ENCODE measurements at places on chromosomes 7 and 10.

DNA sequence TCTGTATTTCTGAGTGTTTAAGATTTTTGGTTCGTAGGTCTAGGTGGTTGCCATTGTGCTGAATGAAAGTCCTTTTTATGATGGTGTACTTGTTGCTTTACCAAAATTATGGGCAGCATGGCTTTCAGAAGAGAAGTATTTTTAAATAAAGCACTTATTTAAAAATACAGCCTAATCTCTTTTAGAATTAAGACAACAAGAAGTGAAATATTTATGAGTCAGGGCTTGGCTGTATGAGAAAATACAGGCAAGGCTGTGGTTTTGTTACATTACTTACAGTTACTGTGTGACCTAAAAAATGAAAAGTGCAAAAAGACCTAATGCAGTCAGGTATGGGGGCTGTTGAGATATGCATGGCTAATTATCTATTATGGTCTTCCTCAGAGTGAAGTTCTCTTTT is 185.2 kb upstream of the PPP1R3A start:
- DNase-seq: no peak

DNA sequence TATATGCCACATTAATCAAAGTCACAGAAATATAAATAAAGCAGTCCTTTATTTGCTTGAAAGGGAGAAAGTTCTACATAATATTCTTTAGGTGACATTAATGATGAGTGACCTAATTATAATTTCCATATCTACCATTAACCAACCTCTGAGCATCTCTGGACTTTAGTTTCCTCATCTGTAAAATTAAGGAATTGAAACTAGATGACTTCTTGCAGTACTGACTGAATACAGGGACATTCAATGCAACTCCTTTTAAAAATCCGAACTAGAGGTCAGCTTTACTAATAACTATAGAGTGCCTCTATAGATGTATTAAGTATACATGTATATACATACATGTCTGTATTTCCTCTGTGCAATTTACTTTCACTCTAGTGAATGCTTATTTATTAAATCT is 3.9 kb downstream of the FMC1 start:
- no peak for DNase-seq

GRCh38 chr10:119285495-119286267 is 78.3 kb downstream of the GRK5 start:
- DNase-seq: no peak

DNA sequence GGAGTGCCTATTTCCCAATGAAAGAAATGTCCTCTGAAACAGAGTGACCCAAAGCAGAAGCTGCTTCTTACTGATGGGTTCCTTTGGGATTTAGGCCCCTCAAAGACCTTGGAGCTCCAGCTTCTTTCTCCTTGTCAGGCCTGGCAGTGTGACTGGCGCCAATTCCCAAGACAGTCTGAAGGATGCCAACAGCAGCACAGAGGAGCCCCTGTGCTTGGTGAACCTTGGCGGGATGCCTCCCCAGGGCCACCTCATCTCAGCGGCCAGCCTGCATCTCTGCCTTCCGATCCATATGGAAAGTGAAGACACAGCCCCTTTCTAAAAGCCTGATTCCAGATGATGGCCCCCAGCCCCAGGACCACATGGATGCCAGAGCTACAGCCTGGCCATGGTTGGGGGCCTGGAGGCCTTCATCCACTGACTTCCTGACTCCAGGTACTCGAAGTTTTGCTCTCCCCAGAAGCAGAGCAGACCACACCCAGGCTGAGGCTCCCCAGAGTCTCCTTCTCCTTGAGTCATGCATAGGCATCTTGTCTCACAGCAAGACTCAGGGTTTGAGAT is 45.4 kb downstream of the FBXW4 start:
- no peak for DNase-seq

DNA sequence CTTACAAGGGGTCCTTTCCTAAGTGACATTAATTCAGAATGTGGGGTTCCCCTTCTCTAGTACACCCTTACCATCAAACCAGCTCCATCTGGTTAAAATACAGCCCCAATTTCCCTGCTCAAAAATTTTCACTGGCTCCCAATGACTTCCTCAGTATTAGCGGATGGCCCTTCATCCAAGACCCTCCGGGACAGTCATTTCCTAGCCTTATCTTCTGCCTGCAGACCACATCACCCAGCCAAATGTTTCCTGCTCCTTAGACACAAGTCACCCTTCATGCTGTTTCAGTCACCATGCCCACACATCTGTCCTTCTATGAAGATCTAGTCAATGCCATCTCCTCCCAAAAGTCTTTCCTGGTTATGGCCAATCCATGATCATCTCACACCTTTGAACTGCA is 45.2 kb downstream of the PARD3 start:
- DNase-seq: no peak

GRCh38 chr7:41938371-41938770 is 235.5 kb upstream of the INHBA start:
- DNase-seq: no peak

DNA sequence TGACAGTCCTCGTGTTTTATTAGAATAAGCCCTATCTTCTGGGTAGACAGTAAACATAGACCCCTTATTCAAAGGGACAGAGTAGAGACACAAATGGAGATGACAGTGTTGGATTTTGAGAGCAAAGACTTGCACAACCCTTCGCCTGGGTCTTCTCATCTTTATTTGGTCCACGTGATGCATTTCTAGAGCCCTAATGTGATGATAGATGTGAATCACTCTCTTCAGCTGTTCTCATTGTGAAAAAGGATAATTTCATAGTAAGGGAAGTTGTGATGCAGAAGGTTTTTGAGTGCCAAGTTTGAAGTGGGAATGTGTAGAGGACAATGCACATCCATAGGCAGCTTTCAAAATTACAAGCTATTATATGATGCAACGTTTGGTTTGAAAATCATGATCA is 86.3 kb downstream of the CREB5 start:
- no peak for DNase-seq

DNA sequence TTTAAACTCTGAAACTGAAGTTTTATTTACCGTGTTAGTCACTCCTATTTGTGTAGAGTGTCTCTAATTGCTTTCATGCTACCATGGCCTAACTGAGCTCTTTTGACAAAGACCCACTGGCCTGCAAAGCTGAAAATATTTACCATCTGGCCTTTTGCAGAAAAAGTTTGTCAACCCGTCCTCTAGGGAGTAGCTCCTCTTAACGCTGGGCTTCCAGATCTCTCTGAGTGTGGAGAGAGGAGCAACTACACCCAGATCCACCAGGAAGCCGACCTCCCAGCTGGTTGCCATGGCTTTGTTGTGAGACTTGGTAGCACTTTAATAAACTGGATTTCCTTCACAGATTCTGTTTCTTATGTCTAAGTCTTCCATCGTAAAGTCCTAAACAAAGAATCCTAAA is 4.2 kb upstream of the C10orf71 start:
- DNase-seq: no peak

DNA sequence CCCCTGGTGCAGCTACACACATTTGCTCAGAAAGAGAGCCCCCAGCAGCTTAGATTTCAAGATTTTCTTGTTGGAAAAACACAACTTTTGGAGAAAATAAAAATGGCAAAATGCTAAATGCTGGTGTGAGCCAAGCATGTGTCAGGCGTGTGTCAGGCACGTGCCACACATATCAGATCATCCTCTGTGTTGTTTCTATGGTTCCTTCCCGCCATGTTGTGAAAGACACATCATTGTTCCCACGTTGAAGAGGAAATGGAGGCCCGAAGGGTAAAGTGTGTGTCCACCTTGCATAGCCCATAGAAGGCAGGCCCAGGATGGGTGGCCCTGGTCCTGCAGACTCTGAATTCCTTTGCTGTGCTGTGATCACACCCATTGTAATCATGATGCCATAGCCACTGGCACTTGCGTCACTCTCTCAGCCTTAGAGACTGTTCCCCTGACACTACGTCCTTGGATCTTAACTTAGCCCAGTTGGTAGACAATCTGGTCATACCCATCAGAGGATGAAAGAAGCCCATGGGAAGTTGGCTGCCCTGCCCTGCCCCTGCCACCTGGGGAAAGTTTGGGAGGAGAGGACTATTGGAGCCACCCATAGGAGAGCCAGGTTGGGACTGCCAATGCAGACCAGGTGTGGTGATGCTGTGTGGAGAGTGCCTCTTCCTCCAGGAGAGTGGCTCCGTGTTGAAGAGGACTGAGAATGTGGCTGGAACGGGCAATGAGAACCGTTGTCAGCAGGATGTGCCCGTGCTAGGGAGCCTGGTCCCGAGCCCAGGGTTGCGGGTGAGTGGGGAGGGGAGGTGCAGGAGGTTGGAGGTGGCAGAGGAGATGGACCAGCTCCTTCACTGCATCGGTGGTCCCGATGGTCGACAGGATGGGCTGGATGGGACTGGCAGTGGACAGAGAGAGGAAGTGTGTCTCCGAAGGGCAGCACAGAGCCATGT is 65.6 kb upstream of the IGFBP3 start:
- DNase-seq: no peak

DNA sequence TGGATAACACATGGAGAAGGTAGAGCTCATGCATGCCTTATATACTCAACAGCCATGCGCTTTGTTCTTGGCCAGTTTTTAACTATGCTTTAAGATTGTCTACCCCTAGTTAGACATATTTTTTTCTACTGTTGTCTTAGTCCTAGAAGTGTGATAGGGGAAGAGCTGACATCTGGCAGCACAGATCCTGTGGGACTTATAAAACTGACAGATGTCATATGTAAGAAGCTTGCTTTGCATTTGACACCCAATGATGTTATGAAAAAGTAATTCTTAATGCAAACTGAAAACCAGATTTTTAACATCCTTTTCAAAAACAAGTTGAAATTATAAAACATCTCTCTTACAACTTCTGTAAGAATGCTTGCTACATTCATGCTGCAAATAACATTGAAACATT is 715.9 kb upstream of the LRRN3 start:
- DNase-seq: no peak

GRCh38 chr7:28889290-28889689 is 68.8 kb downstream of the TRIL start:
- DNase-seq: no peak

- DNase-seq: no peak
Measured at GRCh38 chr10:44411251-44411650, 26.4 kb upstream of the CXCL12 start.

GRCh38 chr10:79272353-79272752 is 74.9 kb upstream of the PPIF start:
- no peak for DNase-seq

DNA sequence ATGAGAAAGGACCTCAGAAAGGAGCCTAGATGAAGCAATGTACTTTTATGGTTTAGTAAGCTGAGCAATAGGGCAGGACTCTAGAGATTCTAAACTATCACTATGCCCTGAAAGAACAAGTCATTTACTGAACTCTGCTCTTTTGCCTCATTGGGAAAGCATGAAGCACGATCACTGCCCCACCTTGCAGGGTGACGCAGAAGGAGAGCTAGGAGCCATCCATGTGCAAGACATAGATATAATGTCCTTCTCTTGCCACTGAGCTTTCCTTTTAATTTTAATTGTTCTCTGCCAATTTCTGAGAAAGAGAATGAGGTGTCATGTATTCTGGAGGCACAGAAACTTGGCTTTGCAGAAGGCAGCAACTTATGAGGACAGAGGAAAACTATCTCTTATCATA is 108.3 kb downstream of the SORCS1 start:
- no peak for DNase-seq

DNA sequence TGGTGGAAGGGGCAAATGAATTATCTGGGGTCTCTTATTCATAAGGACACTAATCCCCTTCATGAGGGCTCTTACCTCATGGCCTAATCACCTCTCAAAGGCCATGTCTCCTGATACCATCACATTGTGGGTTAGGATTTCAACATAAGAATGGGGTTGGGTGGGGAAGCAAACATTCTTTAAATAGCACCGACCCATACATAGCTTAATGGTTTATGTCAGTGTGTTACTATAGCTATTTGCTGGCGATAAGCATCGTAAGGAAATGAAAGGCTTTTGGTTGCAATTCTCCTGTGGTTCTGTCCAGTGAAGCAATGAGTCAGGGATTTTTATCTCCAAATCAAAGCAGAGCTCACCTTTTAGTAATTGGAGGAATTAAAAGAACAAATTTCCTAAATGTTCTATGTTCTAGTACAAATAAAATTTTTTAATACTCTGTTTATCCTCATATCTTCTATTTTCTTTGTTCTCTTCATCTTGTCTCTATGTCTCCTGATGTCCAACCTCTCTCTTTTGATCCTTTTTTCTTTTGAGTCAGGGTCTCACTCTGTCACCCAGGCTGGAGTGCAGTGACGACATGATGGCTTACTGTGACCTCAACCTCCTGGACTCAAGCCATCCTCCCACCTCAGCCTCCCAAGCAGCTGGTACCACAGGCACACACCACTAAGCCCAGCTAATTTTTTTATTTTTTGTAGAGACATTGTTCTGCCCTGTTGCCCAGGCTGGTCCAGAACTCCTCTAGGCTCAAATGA is 57.0 kb upstream of the GLCCI1 start:
- DNase-seq: no peak

- no peak for DNase-seq
Measured at GRCh38 chr10:93541402-93542357, 24.8 kb upstream of the FFAR4 start.

DNA sequence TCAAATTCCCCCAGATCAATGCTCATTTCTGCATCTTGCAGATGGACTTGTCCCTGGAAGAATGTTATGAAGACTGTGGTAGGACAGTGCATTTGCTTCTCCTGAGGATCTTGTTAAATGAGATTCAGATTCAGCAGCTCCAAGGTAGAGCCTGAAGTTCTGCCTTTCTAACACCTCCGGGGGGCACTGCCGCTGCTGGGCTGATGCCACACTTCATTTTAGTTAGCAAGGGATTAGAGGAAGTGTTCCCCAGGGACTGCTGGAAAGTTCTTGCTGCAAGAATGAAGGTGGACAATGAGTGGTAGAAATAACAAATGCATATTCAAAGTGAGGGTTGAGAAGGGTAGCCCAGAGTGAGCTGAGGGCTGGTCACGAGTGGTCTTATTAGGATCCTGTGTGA is 434.3 kb upstream of the AKR1E2 start:
- no peak for DNase-seq

GRCh38 chr7:30147785-30148184 is 13.0 kb downstream of the MTURN start:
- DNase-seq: no peak

GRCh38 chr7:139830782-139831501 is 1.9 kb downstream of the TBXAS1 start:
- DNase-seq: no peak

GRCh38 chr7:34612661-34613060 is 45.4 kb upstream of the NPSR1 start:
- no peak for DNase-seq

DNA sequence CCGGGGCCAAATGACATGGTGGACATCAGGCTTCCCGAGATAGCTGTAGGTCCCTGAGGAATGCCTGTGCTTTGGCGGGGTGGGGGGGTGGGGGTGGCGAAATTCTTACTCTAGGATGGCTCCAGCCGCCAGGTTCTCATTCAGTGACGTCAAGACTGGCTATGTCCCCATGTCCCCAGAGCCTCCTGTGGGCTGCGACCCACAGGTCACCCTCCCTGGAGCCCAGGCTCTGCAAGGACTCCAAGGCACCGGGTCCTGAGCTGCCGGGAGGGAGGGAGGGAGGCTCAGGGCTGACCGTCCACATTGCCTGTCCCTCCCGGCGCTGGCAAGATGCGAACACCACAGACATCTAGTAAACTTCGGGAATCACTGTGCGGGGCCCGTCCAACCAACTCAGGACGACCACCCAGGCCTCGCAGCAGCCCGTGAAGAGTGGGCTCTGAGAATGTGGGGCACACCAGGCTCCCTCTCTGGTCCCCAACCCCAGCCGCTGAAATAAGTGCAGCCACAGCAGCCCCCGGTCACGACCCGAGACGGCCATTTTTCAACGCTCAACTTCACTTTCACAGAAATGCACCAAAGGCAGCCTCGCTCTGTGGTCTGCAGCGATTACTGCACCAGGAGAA is 12.6 kb downstream of the GPR146 start:
- DNase-seq: no peak

GRCh38 chr10:133257489-133258065 is 19.1 kb downstream of the ADAM8 start:
- DNase-seq: no peak
